Pulmonary artery endothelial cell (primary cell): ENCODE measurements at places on chromosomes 16 and 17.

DNA sequence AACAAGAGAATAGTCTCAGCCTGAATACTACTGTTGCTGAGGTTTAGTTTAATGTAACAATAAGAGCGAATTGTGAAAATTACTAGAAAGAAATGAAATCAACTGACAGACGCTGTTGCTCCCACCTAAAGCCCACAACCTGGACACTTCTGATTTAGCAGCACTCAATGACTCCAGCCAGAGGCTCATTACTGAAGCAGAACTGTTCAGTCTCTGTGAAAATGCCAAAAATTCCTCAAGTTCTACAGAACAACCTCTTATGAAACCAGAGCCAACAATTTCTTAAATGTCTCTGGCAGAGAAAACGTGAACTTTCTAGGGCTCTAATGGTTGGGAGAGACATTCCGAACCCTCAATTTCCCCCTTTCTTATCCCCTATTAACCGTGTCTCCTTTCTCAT is 9.9 kb downstream of the PSME3IP1 start:
- no peak for DNase-seq

DNA sequence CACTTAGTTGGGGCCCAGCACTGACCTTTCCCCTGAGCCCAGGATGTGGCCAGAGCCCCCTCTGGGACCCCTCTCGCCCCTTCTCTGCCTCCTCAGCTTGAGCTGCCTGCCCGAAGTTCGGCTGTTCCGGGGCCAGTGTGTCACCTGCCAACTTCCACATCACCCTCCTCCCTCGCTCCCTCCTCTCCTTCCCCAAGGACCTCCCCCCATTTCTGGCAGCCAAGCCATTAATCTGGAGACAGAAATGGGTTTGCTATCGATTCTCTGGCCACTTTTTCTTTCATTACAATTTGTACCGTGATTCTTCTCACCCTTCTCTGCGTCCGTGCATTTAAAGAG is 8.8 kb upstream of the ADAM11 start:
- DNase-seq: no peak

DNA sequence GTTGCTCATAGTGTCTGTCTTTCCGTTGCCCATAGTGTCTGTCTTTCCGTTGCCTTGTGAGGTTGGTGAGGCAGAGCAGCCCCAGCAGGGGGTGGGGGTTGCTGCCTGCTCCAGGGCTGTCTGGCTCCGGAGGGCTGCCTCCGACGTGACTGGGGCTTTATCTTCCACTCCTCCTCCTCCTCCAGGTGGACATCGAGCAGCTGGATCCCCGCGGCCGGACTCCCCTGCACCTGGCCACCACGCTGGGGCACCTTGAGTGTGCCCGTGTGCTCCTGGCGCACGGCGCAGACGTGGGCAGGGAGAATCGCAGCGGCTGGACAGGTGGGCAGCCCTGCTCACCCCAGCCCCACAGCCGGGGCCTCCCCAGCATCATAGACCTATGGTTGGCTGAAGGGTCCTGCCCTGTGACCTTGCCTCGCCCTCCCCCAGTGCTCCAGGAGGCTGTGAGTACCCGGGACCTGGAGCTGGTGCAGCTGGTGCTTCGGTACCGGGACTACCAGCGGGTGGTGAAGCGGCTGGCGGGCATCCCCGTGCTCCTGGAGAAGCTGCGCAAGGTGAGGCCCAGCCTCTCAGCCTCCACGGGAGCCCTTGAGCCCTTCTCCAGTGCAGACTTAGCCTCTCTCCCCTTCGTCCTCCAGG is 14.7 kb downstream of the ANKRD13B start:
- no peak for DNase-seq

DNA sequence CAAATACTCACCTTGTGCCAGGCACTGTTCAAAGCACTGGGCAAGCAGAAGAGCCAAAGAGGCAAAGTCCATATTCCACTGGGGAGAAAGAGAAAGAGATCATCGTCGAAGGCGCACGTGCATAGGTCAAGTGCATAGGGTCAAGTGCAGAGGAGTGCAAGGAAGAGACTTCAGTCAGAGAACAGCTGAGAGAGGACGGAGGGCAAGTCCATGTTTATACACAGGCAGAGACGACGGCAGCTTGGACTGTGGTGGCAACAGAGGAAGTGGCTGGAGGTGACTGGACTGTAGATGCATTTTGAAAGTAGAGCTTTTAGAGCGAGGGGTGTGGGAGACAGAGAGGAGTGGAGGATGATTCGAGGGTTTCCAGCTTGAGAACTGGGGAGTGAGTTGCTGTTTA is 74.7 kb upstream of the SDK2 start:
- DNase-seq: no peak

DNA sequence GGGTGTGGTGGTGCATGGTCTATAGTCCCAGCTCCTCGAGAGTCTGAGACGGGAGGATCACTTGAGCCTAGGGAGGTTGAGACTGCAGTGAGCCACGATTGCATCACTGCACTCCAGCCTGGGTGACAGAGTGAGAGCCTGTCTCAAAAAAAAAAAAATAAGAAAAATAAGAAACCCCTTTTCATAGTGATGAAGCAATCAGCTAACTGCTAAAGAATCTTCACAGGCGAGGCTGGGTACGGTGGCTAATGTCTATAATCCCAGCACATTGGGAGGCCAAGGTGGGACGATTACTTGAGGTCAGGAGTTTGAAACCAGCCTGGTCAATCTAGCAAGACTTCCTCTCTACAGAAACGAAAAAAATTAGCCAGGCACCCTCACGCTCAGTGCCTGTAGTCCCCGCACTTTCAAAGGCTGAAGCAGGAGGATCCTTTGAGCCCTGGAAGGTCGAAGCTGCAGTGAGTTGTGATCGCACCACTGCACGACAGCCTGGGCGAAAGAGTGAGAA is 760 bp downstream of the SLFN12L start:
- DNase-seq: no peak

DNA sequence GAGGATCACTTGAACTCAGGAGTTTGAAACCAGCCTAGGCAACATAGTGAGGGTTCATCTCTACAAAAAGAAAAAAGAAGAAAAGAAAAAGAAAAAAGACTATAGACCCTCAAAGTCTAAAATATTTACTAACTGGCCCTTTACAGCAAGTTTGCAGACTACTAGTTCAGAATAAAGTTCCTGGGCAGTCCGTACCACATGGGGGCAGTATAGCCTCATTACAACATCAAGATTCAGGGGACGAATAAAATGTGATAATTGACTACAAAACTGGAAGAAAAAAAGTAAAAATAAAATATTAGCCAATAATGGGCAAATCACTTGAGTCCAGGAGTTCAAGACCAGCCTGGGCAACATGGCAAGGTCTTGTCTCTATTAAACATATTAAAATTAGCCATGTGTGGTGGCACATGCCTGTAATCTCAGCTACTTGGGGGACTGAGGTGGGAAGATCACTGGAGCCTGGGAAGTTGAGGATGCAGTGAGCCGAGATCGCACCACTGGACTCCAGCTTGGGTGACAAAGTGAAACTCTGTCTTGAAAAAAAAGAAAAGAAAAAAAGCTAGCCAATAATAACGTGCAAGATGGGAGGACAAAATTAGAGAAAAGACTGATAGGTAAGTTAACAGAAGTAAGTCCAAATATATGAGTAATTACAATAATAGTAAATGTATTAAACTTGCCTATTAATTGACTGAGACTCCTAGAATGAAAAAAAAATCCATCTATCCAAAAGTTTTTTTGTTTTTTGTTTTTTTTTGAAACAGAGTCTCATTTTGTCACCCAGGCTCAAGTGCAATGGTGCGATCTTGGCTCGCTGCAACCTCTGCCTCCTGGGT is 129.4 kb upstream of the SEC14L1 start:
- peak; percentile 13 for DNase-seq

DNA sequence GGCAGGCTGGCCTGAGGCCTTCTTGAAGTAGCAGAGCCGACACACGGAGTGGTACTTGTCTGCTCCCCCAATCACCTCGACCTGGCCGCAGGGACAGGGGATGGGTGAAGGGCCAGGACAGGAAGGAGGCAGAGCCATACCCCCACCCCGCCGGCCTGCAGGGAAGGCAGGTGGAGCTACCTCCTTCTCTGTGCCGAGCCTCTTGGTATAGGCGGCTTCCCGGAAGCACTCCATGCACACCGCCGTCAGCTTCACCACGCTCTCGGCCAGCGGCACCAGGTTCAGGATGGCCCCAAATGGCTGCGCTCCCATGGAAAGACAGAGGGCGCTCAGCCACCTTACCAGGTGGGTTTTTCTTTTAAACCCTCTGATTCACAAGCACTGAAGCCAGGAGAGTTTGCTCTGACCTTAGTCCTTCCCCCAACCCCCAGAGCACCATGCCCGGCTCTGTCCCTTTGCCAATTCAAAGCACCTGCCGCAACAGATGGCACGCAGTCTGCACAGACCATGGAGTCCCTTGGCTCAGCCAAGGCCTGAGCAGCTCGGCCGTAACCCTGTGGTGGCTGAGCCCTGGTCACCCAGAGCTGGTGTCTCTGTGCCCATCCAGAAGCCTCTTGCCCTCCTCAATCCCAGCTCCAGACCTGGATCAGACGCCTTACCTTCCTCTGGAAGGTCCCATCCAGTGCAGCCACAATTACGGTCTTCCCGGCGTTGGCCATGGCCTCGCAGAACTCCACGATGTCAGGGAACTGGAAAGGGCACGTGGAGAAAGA is 6.7 kb downstream of the SYNGR2 start:
- DNase-seq: no peak

DNA sequence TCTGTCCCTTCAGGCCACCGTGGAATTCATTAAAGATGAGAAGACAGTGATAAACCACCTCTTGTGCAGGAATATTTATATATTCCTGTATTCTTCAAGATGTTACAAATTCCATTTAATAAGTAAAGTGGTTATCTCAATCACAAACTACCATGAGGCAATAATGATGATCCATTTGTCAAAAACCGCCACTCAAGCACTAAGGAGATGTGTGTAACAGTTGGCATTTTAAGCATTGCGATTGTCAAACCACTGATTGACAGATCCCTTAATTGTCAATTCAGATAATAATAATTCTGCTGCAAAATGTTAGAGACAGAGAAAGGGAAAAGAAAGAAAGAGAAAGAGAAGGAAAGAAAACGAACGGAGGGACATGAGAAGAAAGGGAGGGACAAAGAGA is 476.1 kb upstream of the RBFOX1 start:
- no peak for DNase-seq

GRCh38 chr17:81722184-81723120 is 10.4 kb downstream of the SLC25A10 start:
- DNase-seq: no peak

DNA sequence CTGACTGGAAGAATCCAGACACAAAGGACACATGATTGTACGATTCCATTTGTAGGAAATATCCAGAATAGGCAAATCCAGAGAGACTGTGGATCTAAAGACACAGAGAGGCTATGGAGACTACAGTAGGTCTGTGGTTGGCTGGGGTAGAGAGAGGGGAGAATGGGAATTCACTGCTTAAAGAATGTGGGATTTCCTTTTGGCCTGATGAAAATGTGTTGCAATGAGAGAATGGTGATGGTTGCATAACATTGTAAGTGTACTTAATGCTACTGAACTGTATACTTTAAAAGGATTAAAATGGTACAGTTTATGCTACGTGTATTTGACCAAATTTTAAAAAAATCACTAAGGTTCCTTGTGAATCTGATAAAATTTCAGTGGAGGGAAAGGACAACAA is 62.1 kb downstream of the GPRC5B start:
- DNase-seq: no peak

DNA sequence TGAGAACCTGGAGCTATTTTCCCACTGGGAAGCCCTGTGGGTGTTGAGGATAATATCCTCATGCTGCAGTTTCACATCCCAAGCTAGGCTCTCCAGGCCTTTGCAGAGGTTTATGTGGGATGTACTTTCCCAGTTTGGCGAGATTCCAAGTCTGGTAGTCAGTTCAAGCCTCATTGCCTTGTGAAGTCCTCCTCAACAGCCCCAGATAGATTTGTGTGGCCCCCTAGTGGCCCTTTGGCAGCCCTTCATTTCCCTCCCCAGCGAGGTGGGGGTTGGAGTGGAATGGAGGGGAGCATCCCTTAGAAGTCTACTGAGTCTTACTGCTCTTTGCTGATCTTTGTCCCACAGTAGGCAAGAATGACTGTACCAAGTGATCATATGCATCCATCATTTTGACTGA is 137.9 kb downstream of the CDH11 start:
- DNase-seq: peak; percentile 65

DNA sequence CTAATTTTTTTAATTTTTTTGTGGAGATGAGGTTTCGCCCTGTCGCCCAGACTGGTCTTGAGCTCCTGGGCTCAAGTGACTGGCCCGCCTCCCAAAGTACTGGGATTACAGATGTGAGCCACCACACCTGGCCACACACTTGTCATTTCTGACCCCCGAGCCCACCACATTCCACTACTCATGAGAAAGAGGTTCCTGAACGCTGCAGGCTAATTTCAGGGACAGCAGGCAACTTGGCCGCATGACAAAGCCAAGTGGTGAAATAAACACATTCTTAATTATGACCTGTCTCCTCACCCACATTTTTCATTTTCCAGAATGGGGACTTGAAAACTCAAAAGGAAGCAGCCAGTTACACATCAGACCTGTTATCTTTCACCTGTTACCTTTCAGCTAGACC is 114.5 kb downstream of the ABCC6 start:
- DNase-seq: no peak

DNA sequence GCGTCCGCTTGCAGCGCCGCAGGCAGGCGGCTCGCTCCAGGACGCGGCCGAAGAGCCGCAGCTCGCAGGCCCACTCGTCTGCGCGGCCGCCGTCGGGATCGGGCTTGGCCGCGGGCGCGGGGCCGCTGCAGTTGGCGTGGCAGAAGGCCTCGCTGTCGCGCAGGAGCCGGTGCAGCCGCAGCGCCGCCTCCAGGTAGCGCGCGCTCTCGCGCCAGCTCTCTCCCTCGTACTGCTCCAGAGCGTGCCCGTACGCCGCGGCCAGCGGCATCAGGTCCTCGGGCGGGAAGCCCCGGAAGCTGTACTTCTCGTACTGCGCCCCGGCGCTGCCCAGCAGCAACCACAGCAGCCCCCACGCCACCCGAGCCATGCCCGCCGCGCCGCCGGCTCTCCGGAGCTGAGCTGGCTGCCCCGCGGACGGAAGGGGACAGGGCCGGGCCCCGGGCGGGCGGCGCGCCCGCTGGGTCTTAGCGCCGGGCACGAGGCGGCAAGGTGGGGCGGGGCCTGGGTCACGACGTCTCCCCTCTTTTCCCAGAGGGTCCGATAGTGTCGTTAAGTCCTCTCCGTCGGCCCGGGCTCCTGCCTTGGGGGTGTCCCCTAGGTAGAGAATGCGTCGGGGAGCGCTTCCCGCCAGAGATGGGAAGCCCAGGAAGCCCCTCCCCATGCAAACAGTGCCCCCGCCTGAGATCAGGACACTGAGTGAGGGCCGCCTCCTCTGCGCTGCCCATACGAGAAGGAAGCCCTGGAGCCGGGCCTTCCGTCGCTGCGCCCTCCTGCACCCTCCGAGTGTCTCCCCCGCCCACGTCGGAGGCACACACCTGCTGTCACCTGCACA is at the start of gene P3H4:
Gene P3H4 (minus strand): TSS at position 401 of the 832 bp plus-strand sequence. CDS start 34 bp downstream, at position 367.
- DNase-seq: no peak

DNA sequence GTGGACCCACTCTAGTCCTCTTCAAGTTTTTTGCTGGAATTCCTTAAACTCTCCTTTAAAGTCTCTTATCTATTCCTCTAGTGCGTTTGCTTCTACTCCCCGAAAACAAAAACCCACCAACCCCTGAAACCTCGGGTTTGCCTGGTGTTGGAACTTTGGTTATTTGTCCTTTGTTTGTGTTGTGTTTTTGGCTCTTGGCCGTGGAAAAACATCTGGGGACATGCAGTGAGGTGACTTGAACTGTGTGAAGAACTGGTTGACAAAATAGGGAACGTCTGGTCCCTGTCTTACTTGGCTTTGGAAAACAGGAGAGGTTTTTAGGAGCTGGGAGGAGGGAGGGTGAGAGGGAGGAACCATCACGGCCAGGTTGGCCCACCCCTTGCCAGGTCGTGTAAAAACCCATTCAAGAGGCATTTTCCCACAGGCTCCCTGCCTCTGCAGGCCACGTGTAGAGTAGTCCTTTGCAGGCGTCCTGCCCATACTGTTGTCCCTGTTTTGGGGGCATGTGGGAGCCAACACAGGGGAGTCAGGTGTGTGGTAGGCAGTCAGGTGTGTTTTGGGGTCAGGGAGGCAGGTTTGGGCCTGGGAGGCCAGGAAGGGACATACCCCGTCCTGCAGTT is 169.3 kb downstream of the RAB11FIP4 start:
- no peak for DNase-seq
